ENCODE measurements at places on chromosomes 2 and 18. TPM values are rescaled to one million over a fixed set of nuclear protein-coding genes. Genes with fewer than 3 reads are reported as not detected.

Gene ATAD2B
- total RNA-seq = 2.8 TPM

Gene TLX2
- total RNA-seq = not detected

Gene RNF125
- total RNA-seq = 0.33 TPM

Gene FHOD3
- total RNA-seq = 28.7 TPM

Gene C2orf66
- not detected for total RNA-seq

Gene KYNU
- total RNA-seq = under 0.01 TPM

Gene L3MBTL4
- total RNA-seq = 0.65 TPM

Gene CYP27C1
- 2.0 TPM for total RNA-seq

Gene RAMP1
- 6.4 TPM for total RNA-seq

Gene VIL1
- total RNA-seq = not detected

Gene ELOA2
- total RNA-seq = not detected

Gene AQP4
- not detected for total RNA-seq

Gene SESTD1
- 8.8 TPM for total RNA-seq

Data from mesangial cell (primary cell).